ENCODE measurements at places on chromosomes 1 and 21.
A peak's percentile ranks its signal among the peaks of the same experiment; 100 is the strongest.

DNA sequence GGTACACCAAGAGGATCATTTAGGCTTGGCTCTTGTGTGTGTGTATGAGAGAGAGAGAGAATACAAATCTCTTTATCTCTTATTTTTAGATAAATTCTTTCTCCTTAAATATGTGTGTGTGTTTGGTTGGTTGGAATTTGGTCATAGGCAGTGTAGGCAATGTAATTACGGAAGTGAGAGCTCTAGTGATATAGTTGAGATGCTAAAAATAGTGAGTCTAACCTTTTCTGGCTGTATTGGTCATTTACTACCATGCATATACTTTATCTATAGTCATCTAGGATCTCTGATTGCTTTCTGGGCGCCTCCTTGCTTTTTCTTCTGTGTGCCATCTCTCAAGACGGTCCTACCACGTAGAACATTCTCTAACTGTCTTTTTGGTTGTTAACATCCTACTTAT lies 250.2 kb downstream of the NUF2 start:
- DNase-seq = no peak

- DNase-seq = no peak
These were observed 34.1 kb downstream of the UBASH3A start for GRCh38 chr21:42437786-42438185.

- no peak for DNase-seq
These were observed 184.5 kb downstream of the KAZN start for GRCh38 chr1:14782741-14783591.

DNA sequence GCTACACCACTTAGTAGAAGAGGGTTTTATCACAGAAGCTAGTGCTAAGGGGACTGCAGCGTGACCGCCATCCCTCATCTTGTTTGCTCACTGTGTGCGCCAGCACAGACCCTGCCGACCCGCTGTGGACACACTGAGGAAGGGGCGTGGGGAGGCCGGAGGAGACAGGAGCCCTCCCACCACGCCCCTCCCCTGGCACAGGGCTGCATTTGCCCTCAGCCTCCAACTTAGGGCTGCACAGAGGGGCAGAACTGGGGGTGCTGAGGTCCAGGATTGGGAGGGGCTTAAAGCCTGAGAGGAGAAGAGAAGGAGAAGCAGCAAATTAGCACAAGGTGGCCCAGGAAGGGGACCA lies 37.2 kb downstream of the RRP1 start:
- no peak for DNase-seq

DNA sequence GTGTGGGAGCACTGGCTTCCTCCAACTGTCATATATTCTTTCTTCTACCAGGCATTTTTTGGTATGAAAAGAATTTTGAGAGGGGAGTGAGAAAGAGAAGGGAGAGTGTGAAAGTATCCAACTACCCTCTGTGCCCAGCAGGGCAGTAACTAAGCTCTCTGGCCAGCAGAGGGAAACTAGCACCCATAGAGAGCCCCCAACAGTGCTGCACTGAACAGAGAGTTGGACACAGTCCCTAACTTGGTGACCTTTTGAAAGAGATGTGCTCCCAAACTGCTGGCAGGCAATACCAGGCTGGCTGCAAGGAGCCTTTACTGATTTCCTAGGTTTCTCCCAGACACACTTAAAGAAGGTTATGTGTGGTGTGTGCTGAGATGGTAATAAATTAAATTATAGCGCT lies 118.8 kb upstream of the PBX1 start:
- DNase-seq = no peak

DNA sequence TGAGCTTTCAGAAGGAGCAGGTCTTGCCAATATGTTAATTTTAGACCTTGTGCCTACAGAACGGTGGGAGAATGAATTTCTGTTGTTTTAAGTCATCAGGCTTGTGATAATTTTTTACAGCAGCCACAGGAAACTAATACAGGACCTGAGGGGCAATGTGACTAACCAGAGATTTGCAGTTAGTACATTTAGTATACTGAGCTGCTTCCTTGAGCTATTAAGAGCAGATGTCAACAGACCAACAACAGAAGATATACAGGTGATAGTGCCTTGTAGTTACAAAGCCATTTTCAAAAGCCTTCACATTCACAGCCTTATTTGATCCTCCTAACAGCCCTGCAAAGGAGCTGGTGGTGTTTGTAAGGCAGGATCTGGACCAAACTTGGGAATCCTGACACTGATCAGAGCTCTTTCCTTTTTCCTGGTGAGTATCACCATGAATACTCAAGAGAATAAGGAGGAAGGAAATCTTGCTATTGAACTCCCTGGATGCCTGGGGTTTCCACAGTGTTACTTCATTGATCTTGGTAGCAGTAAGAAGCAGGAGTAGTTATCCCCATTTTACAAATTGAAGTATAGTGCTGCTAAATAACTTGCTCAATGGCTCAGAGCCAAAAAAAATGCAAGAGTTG lies 4.7 kb upstream of the SLAMF1 start:
- no peak for DNase-seq

DNA sequence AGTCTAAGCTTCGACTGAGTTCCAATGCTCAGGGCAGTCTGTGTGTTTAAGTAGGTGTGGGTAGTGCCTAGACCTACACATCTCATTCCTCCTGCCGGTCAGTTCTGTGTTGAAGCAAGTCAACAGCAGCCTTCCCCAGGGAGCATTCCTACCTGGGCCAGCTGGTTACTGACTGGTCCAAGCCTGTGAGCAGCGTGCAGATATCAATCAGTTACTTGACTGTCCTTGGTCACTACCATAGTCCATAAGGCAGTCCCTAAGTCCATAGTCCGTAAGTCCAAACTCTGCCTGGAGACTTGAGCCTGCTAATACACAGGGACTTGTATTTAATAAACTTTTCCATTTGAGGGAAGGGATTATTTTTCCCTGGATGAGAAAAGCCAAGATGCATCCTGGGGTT lies 171.9 kb downstream of the PGBD5 start:
- no peak for DNase-seq

DNA sequence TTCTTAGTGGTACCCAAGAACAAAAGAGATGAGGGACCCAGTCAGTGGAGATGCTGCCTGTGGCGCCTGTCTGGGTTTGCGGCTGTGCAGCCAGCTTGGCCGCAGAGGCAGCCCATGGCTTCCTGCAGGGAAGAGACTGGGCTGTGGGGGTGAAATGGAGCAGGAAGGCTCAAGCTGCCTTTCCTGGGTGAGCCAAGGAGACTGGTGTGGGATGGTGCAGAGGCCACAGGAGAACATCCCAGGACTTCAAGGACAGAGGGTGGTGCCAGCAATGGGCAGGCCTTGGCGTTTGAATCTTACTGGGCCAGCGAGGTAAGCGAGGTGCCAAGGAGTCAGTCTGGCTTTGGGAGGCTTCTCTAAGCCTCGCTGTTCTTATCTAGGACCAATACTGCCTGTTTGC lies 26.4 kb downstream of the KCNA10 start:
- no peak for DNase-seq

DNA sequence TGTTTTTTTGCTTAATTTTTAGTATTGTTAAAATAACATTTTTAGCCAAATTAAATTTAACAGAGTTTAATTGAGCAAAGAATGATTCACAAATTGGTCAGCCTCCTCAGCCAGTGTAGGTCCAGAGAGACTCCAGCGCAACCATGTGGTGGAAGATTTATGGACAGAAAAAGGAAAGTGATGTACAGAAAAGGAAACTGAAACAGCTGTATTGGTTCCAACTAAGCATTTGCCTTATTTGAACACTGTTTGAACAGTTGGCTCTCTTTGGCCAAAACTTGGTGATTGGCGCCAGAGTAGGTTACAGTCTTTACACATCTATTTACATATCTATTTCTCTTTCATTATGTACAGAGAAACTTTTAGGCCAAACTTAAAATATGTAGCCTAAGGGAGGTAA lies 19.4 kb downstream of the RPS6KC1 start:
- peak; percentile 49 for DNase-seq

- DNase-seq = peak; percentile 66
These were observed 1.1 kb upstream of the GRHL3 start for GRCh38 chr1:24317956-24318614.

DNA sequence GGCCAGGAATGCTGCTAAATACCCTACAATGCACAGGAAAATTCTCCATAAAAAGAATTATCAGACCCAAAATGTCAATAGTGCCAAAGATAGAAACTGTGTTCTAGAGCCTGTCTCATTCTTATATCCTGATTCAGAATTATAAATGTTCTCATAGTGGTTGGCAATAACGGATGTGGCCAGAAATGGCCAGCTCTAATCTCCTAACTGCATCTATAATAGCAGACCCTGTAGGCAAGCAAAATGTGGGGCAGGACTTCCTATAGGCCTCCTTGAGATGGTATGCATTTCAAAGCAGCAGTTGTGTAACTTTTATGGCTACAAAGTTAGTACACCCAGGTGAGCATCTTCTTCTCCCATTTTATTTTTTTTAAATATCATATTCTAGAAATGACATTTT lies 95.9 kb upstream of the SGIP1 start:
- DNase-seq = no peak

GRCh38 chr1:87358219-87358618 lies 29.5 kb downstream of the LMO4 start:
- DNase-seq = no peak

GRCh38 chr1:110607536-110608230 lies 1.5 kb upstream of the KCNA2 start:
- no peak for DNase-seq

- DNase-seq = no peak
These were observed 21.6 kb downstream of the PLA2G2A start for GRCh38 chr1:19957779-19958178.

DNA sequence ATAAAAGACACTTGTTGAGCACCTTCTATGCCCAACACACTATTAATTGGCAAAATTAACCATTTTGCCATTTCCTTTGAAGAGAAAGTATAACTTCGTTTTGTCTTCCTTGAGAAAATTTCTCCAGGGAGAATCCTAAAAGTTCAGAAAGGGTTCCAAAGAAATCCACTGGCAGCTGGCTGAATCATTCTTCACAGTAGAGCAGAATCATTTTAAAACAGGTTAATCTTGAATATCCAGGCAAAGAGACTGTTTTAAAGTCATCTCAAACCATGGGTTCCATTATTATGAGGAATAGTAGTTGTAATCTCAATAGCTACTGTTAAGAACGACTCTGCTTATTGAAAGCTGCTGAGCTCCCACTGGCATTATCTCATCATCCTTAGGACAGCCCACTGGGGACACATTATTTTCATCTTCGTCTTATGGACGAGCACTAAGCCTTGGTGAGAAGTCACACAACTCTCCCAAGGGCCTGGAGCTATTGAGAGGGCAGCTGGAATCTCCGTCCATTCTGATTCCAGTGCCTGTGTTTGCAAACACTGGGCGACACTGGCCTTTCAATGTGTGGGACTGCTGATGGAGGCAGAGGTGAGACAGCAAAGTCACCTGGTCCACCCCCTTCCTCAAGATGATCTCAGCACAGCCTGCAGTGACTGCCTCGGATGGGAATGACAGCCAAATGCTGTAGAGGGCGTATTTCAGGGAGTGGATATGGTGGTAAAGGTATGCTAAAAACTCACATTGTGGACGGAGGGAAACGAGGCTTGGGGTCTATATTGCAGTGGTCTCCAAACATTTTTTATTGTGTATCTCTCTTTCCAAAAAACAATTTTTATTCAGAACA lies 15.3 kb upstream of the PGBD5 start:
- no peak for DNase-seq

GRCh38 chr1:201513498-201514243 lies 6.7 kb upstream of the CSRP1 start:
- no peak for DNase-seq

DNA sequence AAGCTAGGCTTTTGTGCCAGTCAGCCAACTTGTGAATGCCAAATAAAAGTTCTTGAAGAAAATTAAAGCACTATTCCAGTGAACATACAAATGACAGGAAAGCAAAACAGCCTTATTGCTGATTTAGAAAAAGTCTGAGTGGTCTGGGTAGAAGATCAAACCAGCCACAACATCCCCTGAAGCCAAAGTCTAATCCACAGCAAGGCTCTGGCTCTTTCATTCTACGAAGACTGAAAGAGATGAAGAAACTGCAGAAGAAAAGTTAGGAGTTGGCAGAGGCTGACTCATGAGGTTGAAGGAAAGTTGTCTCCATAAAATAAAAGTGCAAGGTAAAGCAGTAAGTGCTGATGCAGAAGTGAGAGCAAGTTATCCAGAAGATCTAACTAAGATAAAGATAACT lies 65.9 kb downstream of the LHX4 start:
- DNase-seq = no peak

All from mammary epithelial cell (primary cell).